T-helper 1 cell (primary cell): ENCODE measurements at places on chromosomes 12 and 14.

DNA sequence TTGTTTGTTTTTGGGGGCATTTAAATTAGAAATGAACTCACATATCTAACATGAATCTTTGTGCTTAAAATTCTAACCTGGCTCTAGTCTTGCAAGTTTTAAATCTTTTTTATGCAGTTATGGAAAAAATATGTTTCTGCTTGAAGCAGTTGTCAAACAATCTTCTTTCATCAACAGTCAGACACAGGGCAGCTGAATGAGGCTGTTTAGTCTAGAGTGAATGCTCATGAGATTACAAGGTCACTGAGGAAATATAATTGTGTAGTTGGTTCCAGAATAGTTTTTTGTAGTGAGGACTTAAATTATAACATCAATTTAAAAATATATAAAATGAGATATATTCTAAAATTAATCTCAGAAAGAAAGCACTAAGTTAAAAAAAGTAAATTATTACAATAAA lies 76.5 kb downstream of the TRMT5 start:
- DNase-seq, result no peak

DNA sequence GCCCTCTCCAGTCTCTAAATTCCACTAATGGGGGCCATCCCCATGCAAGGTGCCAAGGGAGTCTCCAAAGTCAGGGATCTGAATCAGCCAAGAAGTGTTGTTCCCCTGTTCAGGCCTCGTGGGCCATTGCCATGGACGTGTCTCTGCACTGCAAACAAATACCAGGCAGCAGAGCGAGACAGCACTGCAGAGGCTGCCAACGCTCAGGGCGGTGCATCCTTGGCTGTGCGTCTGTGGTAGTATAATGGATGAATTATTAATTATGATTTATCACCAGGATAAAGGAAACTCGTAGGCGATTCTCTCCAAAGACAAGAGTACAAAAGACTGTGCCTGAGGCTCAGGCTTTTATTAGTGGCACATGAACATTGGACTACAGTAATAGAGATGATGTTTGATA lies 122.3 kb upstream of the NTF3 start:
- DNase-seq, result no peak

- DNase-seq, result no peak
These were observed 90.4 kb downstream of the TMEM121 start for GRCh38 chr14:105616802-105617192.

DNA sequence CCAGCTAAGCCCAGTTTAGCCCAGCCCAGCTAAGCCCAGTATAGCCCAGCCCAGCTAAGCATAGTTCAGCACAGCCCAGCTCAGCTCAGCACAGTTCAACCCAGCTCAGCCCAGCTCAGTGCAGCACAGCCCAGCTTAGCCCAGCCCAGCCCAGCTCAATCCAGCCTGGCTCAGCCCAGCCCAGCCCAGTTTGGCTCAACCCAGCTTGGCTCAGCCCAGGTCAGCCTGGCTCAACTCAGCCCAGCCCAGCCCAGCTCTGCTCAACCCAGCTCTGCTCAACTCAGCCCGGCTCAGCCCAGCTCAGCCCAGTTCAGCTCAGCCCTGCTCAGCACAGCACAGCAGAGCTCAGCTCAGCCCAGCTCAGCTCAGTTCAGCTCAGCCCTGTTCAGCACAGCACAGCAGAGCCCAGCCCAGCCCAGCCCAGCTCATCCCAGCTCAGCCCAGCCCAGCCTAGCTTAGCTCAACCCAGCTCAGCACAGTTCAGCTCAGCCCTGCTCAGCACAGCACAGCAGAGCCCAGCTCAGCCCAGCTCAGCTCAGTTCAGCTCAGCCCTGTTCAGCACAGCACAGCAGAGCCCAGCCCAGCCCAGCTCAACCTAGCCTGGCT lies 330.9 kb downstream of the TMEM121 start:
- no peak for DNase-seq
